ENCODE measurements at places on chromosomes 3 and 15. TPM values are rescaled to one million over a fixed set of nuclear protein-coding genes. Genes with fewer than 3 reads are reported as not detected.

GPR149 gene
- not detected for total RNA-seq

GXYLT2 gene
- not detected for total RNA-seq

SLC28A1 gene
- not detected for total RNA-seq

DNA sequence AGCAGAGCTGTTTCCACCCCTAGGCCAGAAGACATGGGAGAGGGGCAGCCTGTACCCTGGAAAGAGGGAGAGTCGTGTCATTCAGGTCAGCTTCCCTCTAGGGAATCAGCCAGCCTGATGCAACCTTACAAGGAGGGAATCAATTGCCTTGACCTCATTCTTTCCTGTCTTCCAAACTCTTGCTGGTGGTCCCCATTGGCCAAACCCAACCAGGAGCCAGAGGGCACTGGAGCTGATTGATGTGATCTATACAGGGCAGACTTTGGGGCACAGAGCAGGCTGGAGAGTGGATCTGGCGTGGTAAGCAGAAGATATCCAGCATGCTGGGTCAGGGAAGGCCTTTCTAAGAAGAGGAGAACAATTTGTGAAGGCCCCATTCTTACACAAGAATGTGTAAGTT lies 19.1 kb upstream of the MAGEF1 start:
- H3K4me3 ChIP-seq, result no peak overlapping the region
- H3K36me3 ChIP-seq, result no peaks in the 10 kb centered on the region
- H3K4me1 ChIP-seq, result no peaks in the 10 kb centered on the region
- H3K27ac ChIP-seq, result no peak overlapping the region
- H3K27me3 ChIP-seq, result peaks cover 8% of the 10 kb centered on the region

GRCh38 chr3:45943207-45943846 lies at the start of gene CXCR6:
CXCR6 (plus strand) TSS chr3:45943464; CDS start chr3:45946482, 3,018 bp downstream.
- H3K27me3 ChIP-seq, result no peaks in the 10 kb centered on the region
- peak; percentile 57 for DNase-seq
- H3K36me3 ChIP-seq, result peaks cover 86% of the 10 kb centered on the region

- DNase-seq, result no peak
- H3K36me3 ChIP-seq, result no peaks in the 10 kb centered on the region
- H3K27me3 ChIP-seq, result peaks cover 3% of the 10 kb centered on the region
- no peak overlapping the region for H3K27ac ChIP-seq
- no peaks in the 10 kb centered on the region for H3K4me1 ChIP-seq
These were observed 285.6 kb upstream of the ARHGEF26 start for GRCh38 chr3:153835540-153835939.

- no peak overlapping the region for H3K27ac ChIP-seq
- H3K4me3 ChIP-seq, result no peak overlapping the region
- H3K4me1 ChIP-seq, result peaks cover 17% of the 10 kb centered on the region
- H3K36me3 ChIP-seq, result no peaks in the 10 kb centered on the region
These were observed 16.3 kb downstream of the XXYLT1 start for GRCh38 chr3:195254454-195255175.

- no peak overlapping the region for H3K27ac ChIP-seq
- H3K4me3 ChIP-seq, result no peak overlapping the region
- no peaks in the 10 kb centered on the region for H3K4me1 ChIP-seq
- no peaks in the 10 kb centered on the region for H3K36me3 ChIP-seq
- no peaks in the 10 kb centered on the region for H3K27me3 ChIP-seq
These were observed 69.5 kb downstream of the CADPS start for GRCh38 chr3:62805580-62806277.
